HTR-8/SVneo (cell line): ENCODE measurements at places on chromosomes 13 and 19.

GRCh38 chr13:37716420-37717195, 118.0 kb upstream of the POSTN start:
- no peak for DNase-seq

DNA sequence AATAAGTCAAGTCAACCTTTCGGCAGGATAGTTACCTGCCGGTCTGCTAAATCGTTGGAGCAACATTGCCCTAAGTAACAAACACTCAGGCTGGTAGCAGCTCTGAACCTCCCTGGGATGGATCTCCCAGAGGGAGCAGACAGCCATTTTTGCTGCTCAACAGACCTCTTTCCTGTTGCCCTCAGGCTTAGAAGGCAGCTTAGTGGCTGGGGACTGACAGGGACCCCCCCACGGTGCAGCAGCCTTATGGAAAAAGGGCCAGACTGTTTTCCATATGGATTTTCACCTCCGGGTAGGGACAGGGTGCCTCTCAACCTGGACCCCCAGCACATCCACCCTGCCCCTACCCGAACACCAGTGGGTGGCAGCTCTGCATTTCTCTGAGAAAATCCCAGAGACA, 49.7 kb downstream of the UBL3 start:
- DNase-seq: no peak

DNA sequence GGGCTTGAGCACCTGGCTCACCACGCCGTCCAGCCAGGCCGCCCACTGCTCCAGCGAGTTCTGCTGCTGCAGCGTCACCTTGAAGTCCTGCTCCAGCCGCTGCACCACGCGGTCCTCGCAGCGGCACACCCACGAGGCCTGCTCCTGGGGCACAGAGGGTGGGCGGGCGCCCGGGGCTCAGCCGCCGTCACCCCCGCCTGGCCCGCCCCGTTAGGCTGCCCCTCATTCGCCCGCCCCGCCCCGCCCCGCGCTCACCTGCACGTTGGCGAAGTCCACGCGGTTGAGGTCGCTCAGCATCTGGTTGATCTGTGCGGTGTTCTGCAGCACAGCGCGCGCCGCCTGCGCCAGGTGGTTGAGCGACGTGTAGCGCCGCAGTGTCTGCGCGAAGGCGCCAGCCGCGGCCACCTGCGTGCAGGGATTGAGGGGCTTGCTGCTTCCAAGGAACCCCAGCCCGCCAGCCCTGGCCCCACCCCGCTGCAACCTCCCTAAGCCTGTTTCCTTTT, 11.3 kb downstream of the DCAF15 start:
- DNase-seq: no peak

GRCh38 chr13:48749144-48749543, 95.4 kb downstream of the CYSLTR2 start:
- no peak for DNase-seq

GRCh38 chr13:35714588-35715377, 238.3 kb upstream of the MAB21L1 start:
- DNase-seq: no peak

DNA sequence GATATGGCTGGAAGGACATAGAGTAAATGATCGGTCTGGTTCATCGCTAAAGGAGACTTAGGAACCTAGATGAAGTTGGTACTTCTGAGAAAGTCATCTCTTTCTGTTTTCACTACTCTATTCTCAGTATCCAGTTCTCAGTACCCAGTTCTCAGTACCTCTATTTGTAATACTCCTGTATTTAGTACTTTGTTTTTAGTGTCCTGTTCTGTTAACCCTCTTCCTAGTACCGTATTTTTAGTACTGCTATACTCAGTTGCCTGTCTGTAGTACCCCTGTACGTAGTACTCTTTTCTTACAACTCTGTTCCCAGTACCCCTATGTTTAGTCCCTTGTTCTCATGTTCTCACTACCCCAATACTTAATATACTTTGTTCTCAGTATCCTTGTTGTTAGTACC, 1.2 kb downstream of the RFXAP start:
- DNase-seq: no peak

- no peak for DNase-seq
Measured at GRCh38 chr13:23639674-23640073, 69.5 kb downstream of the TNFRSF19 start.
